ENCODE measurements at places on chromosomes 16 and 17. TPM values are rescaled to one million over a fixed set of nuclear protein-coding genes. Genes with fewer than 3 reads are reported as not detected.

The ABCA6 gene
- 4.5 TPM for total RNA-seq

The MYH2 gene
- 0.97 TPM for total RNA-seq

The POLDIP2 gene
- total RNA-seq = 74.0 TPM

The NOXO1 gene
- under 0.01 TPM for total RNA-seq

The CTRB1 gene
- not detected for total RNA-seq

The NPIPA3 gene
- total RNA-seq = 0.59 TPM

The CACNG5 gene
- not detected for total RNA-seq

The SHISA6 gene
- total RNA-seq = not detected

The KRTAP3-1 gene
- not detected for total RNA-seq
